ENCODE measurements at places on chromosomes 7 and 10. TPM values are rescaled to one million over a fixed set of nuclear protein-coding genes. Genes with fewer than 3 reads are reported as not detected.

DNA sequence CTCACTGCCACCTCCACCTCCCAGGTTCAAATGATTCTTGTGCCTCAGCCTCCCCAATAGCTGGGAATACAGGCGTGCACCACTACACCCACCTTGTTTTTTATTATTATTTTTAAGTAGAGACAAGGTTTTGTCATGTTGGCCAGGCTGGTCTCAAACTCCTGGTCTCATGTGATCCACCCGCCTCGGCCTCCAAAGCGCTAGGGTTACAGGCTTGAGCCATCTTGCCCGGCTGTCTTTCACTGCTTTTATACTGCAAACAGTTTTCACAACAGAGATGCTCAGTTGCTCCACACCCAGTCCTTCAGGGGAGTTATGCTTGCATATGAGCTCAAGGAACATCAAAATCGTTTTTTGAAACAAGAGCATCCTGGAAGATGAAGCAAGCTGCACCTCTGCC lies 1.3 kb upstream of the PRR15 start:
- no peaks in the 10 kb centered on the region for H3K36me3 ChIP-seq
- DNase-seq, result no peak
- H3K27me3 ChIP-seq, result peaks cover 78% of the 10 kb centered on the region
- H3K4me3 ChIP-seq, result no peak overlapping the region

DNA sequence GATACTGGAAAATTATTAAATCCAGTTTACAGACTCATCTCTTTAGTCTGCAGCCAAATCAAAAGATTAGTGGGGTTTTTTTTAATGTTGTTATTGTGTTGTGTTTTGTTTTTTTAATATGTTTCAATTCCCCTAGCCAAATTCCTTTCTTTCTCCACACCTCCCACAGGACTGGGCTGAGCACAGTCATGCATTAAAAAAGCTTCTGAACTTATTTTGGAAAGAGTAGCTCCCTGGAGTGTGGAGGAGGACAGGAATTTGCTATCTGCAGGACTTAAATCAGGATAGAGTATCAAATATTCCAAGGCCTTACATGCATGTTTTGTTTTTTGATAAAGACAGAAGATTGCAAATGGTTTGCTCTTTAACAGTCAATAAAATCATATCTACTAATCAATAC lies 90.7 kb downstream of the GNAI1 start:
- no peaks in the 10 kb centered on the region for H3K27me3 ChIP-seq
- no peak overlapping the region for H3K4me3 ChIP-seq
- H3K27ac ChIP-seq, result no peak overlapping the region
- H3K36me3 ChIP-seq, result no peaks in the 10 kb centered on the region
- H3K4me1 ChIP-seq, result no peaks in the 10 kb centered on the region

DNA sequence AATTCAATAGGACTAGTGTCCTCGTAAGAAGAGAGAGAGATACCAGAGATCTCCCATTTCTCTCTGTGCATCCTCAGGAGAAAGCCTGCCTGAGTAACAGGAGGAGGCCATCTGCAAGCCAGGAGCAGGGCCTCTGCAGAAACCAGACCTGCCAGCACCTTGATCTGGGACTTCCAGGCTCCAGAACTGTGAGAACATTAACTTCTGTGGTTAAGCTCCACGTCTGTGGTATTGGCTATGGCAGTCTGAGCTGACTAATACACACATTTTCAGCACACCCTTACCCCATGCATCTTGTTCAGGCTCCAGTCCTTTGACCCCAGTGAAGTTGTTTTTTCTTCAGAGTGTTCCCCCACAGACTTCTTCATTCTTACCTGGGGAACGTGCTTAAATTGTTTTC lies 3.1 kb upstream of the CRTAC1 start:
- no peaks in the 10 kb centered on the region for H3K36me3 ChIP-seq
- H3K4me3 ChIP-seq, result no peak overlapping the region
- DNase-seq, result no peak
- no peaks in the 10 kb centered on the region for H3K4me1 ChIP-seq
- no peak overlapping the region for H3K27ac ChIP-seq

GRCh38 chr7:34044306-34044643 lies 138.9 kb downstream of the BMPER start:
- no peaks in the 10 kb centered on the region for H3K4me1 ChIP-seq
- H3K36me3 ChIP-seq, result no peaks in the 10 kb centered on the region

SFXN3 gene
- 44.3 TPM for total RNA-seq

ETV1 gene
- 0.05 TPM for total RNA-seq

- H3K4me1 ChIP-seq, result peaks cover 15% of the 10 kb centered on the region
- H3K27ac ChIP-seq, result peak overlapping the region; percentile 47
- DNase-seq, result no peak
- H3K27me3 ChIP-seq, result peaks cover 55% of the 10 kb centered on the region
- H3K4me3 ChIP-seq, result peak overlapping the region; percentile 81
- no peaks in the 10 kb centered on the region for H3K36me3 ChIP-seq
These were observed 462 bp downstream of the KIAA1549 start for GRCh38 chr7:138980563-138981291.

KIAA1217 gene
- total RNA-seq, result 0.62 TPM

DNA sequence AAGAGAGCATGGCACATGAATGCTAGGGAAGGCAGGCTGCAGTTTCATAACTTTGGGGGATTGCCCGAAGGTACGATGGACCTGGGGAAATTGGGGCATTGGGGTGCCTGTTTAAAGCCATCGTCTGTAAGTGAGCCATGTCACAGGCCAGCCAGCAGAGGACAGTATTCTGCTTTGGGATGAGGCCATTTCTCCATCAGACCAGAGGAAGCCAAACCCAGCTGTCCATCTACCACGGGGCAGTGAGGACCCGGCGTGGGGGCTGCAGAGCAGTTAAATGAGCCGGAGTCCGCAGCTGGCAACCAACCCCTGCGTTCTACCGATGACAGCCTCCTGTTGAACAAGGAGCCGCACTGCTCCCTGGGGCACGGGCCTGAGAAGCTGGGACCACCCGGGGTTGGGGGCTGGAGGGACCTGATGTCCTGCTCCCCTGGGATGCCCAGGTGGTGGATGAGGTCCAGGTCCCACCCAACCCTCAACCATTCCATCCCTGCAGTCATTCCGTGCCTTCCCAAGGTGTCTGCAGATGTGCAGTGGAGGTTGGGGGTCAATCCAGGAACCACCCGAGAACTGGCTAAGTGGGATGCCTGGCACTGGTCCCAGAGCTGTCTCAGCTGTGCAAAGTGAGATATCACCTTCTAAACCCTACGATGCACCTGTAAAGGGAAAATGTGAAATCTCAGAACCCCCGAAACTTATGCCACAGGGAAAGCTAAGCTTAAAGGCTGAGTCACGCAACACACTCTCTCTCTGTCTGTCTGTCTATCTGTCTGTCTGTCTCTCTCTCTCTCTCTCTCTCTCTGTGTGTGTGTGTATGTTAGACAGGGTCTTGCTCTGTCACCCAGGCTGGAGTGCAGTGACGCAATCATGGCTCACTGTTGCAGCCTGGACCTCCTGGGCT lies 12.1 kb upstream of the RHBDD2 start:
- no peaks in the 10 kb centered on the region for H3K36me3 ChIP-seq
- H3K4me3 ChIP-seq, result no peak overlapping the region
- H3K27ac ChIP-seq, result no peak overlapping the region
- H3K4me1 ChIP-seq, result peaks cover 22% of the 10 kb centered on the region

RNF32 gene
- total RNA-seq, result 3.4 TPM

HOXA3 gene
- not detected for total RNA-seq

All from activated T-helper 2 cell treated with anti-CD3 and anti-CD28 coated beads, Interferon-gamma antibody, Interleukin-2, Interleukin-4, amounts not matched to agents 10 μg/mL and 5 μg/mL and 100 μg/mL, durations not matched to agents 14 hours and 24 hours and 36 hours (primary cell).